ENCODE measurements at places on chromosomes 12 and 14.

- DNase-seq = no peak
Observed at GRCh38 chr14:24879661-24880386, 170.1 kb downstream of the STXBP6 start.

GRCh38 chr14:77654001-77654441, 37.6 kb upstream of the SPTLC2 start:
- no peak for DNase-seq

DNA sequence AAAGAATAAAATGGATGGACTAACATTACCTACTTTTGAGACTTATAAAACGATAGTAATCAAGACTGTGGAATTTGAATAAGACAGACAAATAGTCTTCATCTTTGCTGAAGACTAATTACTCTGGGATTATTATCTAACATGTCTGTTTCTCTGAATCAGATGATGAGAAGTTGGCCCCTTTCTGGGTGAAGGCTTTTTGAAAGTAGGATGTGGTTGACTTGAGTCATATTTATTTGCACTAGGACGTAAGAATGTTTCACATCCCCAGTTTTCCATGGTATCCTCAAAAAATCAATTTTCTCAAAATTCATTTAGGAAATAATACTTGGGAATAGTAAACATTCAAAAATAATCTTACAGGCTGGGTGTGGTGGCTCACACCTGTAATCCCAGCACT, 31.8 kb downstream of the PKP2 start:
- DNase-seq = no peak

DNA sequence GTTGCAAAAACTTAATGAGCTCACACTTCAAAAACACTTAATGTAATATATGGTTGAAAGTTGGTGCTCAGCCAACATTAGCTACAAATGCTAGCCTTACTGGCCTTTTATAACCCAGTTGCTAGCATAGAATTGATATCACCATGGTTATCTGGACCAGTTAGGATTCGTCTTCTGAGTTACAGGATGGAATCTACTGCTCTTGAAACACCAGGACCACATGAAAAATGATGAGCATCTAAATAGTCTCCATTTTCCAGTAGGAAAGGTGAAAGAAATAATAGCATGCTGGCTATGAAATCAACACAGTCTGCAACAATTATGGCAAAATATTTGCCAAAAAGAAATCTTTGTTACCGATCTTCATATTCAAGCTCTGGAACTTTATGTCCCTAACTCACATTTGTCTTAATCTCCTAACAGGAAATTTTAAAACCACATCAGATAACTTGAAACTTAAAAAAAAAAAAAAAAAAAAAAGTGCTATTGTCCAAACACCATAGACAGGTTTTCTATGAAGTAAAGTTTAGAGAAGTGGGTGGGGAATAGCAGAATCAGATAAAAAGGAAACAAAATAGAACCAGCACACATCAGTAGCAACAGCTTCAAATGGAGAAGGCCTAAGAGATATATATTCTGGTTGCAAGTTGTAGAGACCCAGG, 12.6 kb upstream of the CD69 start:
- no peak for DNase-seq

- DNase-seq = no peak
Observed at GRCh38 chr14:68577802-68578541, 214.9 kb downstream of the ZFP36L1 start.

All from stimulated activated CD8-positive, alpha-beta memory T cell treated with anti-CD3 and anti-CD28 coated beads, Interleukin-15, amount 100 ng/mL, for 1 hour (primary cell).